Right lobe of liver (tissue), 6 donors: ENCODE measurements at places on chromosomes 6 and 20.

DNA sequence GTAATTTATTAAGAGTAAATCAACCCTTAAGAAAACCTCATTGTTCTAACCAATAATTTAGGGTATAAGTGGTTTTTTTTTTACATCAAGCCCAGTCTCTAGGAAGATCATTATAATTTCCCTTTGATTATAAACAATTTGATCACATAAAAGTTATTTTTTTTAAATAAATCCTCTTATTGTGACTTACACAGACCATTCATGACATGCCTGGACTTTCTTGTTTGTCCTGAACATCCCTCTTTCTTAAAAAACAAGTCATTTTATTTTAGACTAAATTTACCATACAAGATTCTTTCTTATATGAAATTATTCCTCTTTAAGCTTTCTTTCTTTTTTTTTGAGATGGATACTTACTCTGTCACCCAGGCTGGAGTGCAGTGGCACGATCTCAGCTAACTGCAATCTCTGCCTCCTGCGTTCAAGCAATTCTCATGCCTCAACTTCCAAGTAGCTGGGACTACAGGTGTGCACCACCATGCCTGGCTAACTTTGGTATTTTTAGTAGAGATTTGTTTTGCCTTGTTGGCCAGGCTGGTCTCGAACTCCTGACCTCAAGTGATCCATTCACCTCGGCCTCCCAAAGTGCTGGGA lies 53.6 kb upstream of the AGPAT4 start:
- no peak for DNase-seq

GRCh38 chr6:69128411-69128810 lies 493.3 kb downstream of the ADGRB3 start:
- DNase-seq: no peak

- no peak for DNase-seq
These were observed 4.4 kb downstream of the FIG4 start for GRCh38 chr6:109695468-109695867.

DNA sequence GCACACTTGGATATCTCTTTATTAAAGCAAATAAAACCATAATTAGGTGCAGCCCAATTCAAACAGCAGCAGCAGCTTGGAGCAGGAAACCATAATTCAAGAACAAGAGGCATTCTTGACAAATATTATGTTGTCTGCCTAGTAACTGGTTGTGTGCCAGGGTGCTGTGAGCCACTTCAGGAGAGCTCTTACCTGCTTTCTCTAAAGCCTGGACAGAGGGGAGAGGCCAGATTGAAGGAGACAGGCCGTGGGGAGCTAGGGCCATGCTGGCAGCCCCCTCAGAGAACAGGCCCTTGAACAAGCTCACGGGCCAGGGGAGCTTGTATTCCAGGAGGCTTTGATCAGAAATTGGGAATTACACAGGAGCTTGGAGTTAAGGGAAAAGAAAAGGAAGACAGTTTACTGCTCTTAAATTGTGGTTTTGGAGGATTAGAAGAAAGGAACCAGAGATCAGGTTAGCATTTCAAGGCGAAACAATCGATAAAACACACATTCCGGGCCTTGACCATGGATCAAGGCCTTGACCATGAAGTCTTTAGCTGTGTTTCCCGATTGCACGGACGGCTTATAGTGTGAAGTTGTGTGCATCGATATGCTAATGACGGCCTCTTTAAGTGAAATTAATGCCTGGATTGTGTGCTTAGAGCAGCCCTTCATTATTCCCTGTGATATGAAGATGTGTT lies 69.8 kb upstream of the NKX2-2 start:
- DNase-seq: no peak

DNA sequence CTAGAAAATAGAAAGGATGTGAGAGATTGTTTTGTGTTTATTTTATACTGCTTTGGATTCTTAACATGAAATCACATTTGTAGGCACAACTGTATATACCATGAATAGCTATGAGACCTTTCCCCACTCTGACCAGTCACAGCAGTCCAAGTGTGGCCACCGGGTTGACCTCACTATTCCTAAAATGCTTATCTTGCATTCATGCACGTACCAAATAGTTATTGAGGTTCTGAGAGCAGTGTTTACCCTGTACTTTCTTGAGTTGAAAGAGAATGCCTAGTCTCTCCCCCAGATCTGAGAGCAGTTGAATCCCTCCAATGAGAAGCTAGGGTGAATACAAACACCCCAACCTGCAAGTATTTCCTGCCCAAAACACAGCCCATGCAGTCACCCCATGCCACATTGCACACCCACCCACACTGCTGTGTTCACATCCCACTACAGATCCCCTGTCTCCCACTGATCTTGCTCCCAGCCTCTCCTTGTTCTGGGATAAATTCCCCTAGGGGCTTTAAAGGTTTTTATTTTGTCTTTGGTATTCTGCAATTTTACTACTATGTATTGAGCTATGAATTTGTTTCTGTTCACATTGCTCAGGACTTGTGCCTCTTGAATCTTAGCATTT lies 51.6 kb downstream of the GOPC start:
- DNase-seq: no peak

DNA sequence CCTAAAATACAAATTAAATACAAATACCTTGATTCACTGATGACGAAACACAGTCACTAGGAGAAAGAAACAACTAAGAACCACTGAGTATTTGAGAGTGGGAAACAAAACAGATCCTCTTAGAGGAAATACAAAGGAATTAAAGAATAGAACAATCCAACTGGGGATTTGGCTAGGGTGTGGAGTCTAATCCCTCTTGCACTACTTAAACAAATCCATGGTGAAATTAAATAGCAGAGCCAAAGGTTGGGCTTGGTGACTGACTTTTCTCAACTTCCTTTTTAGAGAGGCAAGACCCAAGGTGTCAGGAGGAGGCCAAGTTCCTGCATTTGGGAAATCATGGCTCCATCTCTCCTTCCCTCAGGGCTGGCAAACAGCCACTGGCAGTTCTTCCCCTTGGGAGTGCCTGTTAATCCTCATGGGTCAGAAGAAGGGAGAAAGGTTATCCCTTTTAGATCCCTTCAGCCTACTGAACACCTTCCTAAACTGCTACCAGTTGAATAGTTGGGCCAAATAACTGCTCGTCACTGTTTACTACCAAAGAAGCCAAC lies 101.2 kb upstream of the TRAF3IP2 start:
- no peak for DNase-seq

GRCh38 chr20:54606380-54606779 lies 131.0 kb downstream of the DOK5 start:
- no peak for DNase-seq

GRCh38 chr6:56732517-56732916 lies 89.8 kb upstream of the DST start:
- no peak for DNase-seq

- DNase-seq: no peak
These were observed 142.7 kb downstream of the PTPRT start for GRCh38 chr20:43046966-43047365.

GRCh38 chr6:38279963-38280588 lies 359.7 kb downstream of the BTBD9 start:
- no peak for DNase-seq

- peak; percentile 59 for DNase-seq
These were observed 22.1 kb upstream of the TENT5A start for GRCh38 chr6:81774542-81774941.

GRCh38 chr20:53815509-53815908 lies 221.9 kb upstream of the ZNF217 start:
- no peak for DNase-seq

- no peak for DNase-seq
These were observed 1.3 kb upstream of the PPP1R3G start for GRCh38 chr6:5083813-5084359.

DNA sequence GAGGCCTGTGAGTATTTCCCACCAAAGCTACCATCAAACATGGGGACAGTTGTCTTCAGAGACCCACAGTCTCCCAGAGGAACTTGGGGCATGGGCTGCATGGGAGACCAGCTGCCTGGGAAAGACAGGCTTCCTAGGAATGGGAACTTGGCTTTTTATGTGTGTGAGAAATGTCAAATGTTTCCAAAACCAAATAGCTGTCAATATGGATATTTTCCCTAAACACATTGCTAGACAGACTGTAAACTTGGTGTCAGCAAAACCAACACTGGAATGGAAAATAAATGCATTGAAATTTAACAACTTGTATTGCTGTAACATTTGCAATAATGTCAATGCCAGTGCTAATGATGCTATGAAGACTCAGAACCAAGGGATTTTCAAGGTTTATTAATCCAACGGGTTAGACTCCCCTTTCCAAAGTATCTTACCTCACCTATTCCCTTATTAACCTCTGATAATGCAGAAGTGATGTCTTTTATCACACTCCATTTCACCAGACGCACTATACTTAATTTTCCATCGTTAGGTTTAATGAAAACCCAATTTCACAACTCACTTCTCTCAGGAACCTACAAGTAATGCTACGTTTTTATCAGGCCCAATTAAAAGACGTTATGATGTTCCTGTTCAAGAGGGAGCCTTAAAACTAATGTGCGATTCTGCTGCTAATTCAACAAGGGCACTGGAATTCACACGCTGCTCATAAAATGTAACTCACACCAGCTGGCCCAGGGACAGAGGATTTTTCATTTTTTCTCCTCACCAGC lies 546.1 kb upstream of the CHD6 start:
- no peak for DNase-seq

DNA sequence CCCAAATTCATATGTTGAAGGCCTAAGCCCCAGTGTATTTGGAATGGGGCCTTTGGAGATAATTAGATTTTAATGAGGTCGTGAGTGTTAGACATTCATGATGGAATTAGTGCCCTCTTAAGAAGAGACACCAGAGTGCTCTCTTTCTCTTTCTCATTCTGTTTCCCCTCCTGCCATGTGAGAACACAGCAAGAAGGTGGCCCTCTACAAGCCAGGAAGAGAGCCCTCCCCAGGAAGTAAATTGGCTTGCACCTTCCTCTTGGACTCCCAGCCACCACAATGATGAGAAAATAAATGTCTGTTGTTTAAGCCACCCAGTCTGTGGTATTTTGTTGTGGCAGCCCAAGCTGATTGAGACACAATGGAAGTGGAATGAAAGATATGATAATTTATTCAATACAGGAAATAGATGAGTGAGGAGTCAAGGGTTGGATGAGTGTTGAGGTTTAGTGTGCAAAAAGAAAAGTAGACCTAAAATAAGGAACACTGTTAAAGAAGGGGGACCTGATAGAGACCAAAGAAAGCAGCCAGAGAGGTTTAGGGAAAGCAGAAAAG lies 25.9 kb upstream of the ATXN1 start:
- DNase-seq: no peak

GRCh38 chr6:136408204-136408603 lies 118.6 kb upstream of the BCLAF1 start:
- no peak for DNase-seq

- no peak for DNase-seq
These were observed 5.3 kb downstream of the BPIFB4 start for GRCh38 chr20:33084722-33085121.

- DNase-seq: no peak
These were observed 501 bp upstream of the PLA2G7 start for GRCh38 chr6:46735720-46736031.

- DNase-seq: no peak
These were observed 449.4 kb upstream of the CDH4 start for GRCh38 chr20:60802676-60803075.

DNA sequence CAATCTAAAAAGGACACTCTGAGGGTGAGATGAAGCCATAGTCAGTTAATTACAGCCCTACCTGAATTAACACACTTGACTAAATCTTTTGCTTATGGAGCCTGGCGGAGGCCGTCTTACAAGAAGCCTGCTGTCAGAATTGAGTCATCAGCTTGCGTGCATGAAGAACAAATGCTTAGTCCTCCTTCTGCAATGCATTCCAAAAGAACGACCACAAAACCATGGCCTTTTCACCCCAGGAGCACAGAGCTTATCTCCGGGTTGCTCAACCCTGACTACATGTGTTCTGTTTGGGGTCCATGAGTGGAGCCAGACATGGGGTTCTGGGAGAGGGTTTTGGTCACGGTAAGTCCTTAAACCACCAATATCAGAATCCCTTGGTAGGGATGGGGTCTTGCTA lies 318.1 kb downstream of the CLIC5 start:
- no peak for DNase-seq

DNA sequence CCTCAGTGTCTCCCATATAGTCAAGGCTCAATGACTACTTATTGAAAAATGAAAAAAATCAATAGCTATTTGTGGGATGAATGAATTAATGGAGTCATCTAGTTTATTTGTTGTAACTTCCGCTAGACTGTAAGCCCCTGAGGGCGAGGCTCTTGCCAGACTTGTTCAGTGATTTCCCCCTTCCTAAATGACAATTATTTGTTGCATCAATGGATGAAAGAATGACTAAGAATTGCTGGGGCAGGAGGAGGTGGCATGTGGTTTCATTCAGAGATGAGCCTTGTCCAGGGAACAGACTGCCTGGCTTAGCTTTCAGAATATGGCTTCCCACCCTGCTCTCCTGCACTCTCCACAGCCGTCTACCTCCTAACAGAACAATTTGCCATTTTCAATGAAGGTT lies 1.1 kb upstream of the PRELID3B start:
- DNase-seq: no peak

DNA sequence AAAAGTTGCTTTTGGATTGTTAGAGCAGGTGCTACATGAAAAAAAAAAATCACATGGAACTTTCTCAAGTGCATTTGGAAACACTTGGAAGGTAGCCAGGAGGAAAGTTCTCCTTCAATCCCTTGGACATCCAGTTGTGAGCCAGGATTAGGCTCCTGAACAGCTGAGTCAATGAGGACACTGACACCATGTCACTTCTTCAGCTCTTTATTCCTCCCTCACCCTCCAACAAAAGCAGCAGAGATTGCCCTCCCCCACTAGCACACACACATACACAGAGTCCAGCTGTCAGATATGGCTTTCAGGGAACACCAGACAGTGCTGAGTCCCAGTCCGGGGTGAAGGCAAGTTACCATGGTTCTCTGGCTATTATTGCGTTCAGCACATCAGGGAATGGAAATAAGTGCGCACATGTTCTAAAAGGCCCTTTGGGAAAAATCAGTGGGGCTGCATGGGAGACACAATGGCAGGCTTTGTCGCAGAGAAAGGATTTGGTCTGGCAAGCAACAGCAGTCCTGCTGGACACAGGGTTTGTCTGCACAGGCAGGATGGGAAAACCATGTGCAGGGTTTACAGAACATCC lies 124.7 kb upstream of the MARCKS start:
- no peak for DNase-seq

GRCh38 chr20:10315138-10315537 lies 96.5 kb downstream of the SNAP25 start:
- no peak for DNase-seq
